ENCODE measurements at places on chromosomes 12 and 14.
A peak's percentile ranks its signal among the peaks of the same experiment; 100 is the strongest.

- no peak for DNase-seq
Observed at GRCh38 chr12:4477129-4477528, 31.5 kb upstream of the FGF6 start.

DNA sequence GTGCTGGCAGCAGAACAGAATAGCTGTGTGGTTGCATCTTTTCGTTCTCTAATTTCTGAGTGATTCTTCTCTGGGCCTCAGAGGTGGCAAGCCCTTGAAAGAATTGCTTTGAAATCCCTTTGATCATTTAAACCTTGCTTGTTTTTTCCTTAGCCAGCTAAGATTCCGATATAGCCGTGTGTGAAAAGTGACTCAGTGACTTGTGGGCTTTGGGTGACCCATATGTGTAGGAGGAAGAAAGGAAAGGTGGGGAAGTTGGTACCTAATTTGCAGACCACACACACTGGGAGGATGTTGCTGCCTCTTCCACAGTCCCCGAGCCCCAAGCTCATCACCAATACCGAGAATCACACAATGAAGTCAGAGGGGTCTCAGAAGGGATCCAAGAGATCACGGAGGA is 18.8 kb downstream of the SLC24A4 start:
- peak; percentile 60 for DNase-seq

DNA sequence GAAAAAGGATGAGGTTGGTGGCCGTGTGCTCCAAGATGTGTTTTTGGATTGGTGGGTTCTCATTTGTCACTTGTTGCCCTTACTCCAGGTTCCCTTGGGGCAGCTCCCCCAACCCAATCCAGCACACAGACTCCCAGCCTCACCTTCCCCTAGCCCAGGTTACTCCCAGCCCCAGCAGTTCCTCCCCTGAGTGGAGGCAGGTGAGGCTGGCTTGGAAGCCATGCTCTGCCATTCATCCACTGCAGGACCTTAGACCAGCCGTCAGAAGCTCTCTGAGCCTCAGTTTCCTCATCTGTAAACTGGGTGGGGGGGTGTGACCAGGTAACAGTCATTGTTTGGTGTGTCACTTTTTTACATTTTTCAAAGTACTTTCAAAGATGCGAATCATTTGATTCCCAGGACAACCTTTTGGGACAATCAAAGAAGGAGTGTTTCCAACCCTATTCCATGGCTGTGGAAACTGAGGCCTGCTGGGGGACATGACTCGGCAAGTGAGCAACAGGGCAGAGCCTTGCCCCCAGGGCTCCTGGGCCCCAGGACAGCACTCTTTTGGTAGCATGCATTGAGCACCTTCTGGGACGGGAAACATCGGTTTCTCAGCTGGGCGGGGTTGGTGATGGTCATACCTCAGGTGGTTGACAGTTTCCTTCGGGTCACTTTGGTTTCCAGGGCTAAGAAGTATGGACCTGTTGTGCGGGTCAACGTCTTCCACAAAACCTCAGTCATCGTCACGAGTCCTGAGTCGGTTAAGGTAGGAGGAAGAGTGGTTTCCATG is 7.2 kb downstream of the CYP46A1 start:
- DNase-seq, result no peak

GRCh38 chr12:65882486-65882885 is 58.2 kb downstream of the HMGA2 start:
- DNase-seq, result no peak

DNA sequence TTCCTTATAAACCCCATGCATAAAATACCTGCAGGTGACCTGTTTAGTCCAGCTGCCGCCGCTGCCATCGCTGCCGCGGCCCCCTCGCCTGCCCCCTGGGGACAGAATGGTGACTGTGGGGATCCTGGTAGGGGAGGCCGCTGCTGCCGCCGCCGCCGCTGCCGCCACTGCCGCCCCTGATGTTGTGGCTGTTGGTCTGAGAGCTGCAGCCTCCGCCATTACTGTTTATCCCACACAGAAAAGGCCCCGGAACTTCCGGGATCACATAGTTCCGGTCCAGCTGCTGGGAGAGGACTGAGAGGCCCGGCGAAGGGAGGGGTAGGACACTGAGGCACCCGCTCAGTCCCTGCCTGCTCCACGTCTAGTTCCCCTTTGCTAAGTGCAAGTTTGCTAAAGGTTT is 244.9 kb downstream of the C12orf50 start:
- no peak for DNase-seq

DNA sequence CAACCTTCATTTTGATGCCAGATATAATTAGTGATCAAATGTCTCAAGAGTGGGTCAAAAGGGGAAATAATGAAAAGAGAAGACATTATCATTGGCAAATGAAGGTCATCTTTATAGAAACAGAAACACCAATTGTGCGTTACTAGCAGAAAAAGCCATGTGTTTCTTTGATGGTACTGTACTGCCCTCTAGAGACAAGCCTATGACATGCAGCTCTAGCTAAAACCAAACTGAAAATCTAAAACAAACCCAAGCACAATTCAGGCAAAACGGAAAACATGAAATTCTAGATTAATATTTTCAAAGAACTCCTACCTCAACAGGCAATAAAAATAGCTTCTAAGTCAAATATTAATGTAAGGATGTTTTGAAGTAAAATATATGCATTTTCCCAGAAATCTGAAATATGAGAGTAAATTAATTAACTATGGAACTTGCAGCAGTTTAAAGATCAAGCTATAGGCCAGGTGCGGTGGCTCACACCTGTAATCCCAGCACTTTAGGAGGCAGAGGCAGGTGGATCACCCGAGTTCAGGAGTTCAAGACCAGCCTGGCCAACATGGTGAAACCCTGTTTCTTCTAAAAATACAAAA is 115.4 kb downstream of the KLHL28 start:
- DNase-seq, result no peak

DNA sequence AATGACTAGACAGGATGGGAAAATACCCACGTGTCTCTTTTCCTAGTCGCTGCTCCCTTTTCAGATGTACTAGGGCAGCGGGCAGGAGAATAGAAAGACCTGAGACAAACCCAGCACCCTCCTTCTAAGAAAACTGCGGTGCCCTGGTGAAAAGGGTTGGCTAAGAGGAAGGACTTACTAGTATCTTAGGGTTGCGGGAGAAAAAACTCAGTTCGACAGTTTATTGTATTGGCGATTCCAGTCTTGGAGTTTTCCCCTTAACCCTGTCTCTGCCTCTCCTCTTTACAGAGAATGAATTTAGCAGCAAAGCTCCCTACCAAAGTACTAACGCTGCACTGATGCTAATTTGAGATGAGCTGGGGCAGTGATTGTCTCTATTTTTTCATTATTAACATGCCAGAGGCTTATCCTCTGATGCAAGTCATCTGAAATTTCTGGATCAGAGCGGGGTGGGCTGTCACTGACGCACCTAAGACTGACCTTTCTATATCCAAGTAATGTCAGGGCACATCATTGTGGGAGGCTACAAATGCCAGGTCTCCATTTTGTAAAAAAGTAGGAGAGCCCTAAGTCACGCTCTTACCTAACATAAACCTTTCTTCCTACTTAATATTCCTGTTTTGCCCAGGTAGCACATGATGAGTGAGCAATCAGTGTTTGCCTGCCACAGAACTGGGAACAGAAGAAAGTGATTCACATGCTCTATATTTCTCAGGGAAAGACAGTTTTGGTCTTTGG is 916 bp upstream of the PAWR start:
- DNase-seq, result no peak

DNA sequence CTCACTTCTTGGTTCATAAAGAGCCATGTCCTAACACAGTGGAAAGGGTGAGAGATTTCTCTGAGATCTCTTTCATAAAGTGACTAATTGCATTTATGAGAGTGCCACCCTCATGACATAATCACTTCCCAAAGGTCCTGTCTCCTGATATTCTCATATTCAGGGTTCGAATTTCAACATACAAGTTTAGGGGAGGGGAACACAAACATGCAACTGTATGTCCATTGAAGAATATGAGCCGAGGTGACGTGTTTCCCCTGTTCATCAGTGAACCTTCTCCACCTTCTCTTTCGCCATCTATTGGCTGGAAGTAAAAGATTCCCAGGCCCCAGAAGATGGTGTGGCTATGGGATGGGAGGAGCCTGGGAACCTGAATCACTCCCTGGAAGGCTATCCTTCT is 354.2 kb upstream of the ATP2B1 start:
- no peak for DNase-seq

- DNase-seq, result no peak
Observed at GRCh38 chr12:49008943-49009342, 9.6 kb downstream of the PRKAG1 start.

- DNase-seq, result no peak
Observed at GRCh38 chr12:42361909-42362646, 36.1 kb downstream of the PPHLN1 start.

GRCh38 chr12:5571115-5571514 is 139.2 kb downstream of the NTF3 start:
- DNase-seq, result no peak

DNA sequence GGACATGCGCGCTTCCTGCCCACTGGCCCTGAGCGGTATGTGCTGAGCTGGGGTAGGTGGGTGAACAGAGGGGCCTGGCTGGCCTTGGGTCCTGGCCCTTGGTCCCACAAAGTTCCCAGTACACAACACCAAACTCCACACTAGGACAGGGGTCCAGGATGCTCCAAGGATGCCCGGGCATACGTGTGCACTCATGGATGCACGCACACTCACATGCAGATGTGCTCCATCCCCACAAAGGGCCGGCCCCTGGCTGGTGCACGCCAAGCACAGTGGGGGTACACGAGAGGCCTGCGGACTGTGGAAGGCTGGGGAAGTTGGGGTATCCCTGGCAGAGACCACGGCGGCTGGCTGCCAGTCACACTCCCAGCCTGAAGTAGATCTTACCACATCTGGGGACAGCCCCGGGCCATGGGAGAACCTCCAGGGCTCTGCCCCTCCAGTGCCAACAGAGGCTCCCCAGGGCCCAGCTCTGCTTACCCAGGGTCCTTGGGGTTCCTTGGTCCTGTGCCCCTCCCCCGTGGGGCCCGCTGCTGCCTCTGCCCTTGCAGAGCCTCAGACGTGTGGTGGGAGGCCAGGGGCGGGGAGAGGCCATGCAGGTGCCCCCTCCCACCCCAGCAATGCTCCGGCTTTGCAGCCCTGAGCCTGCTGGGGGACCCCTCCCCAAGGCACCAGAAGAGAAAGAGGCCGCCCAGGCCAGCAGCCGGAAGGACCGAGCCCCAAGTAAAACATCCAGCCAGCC is 24.0 kb upstream of the NUDT14 start:
- no peak for DNase-seq

DNA sequence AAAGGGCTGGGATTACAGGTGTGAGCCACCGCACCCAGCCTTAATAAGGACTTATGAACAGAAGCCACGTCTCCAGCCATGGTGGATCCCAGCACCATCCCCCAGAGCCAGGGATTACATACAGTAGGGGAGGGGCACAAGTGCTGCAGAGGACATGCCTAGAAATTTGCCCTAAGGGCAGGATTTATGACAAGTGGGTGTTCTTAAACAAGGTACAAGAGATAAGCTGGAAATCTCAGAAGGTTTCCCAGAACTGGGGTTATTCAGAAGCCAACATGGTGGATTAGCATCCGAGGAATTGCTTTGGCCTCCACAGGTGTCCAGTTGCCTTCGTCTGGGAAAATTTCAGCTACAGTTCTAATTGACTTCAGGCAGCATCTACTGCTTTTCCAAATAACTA is 114.4 kb upstream of the EGLN3 start:
- DNase-seq, result no peak

GRCh38 chr12:80233926-80234325 is 134.6 kb downstream of the OTOGL start:
- no peak for DNase-seq

DNA sequence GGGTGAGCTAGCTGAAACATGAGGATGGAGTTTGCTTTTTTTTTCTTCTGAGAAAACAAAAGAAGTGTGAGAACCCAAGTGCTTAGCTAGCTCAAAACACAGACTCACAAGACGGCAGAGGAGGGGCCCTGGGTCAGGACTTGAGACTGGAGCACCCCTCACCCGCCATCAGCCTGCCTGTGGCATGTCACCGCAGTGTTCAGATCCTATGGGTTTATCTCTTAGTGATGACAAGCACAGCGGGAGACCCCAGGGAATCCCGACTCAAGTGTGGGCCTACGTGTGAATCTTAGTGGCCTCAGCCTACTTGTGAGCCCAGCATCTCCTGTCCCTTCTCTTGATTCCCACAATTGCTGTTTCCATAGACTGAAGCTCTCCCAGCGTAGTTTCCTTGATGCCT is 22.9 kb downstream of the DYRK4 start:
- no peak for DNase-seq
